ENCODE measurements at places on chromosomes 12 and 14.

DNA sequence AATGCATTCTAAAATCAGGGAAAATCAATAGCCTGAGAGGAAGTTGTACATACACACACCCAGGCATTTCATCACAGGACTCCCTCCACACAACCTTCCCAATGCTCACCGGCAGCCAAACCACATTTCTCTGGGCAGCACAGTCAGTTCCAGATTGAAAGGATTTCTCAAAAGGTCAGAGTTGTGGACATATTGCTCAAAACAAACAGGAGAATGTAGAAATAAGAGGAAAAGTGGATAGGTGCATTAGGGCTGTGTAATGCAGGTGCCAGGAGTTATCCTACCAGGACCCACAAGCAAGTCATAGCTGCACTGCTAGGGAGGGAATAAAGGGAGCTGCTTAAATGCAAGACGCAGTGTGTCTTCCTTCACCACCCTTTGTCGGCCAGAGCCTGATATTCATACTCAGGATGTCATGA is 62.9 kb downstream of the GCH1 start:
- no peak for DNase-seq

- DNase-seq = no peak
Measured at GRCh38 chr12:19576506-19577280, 137.4 kb downstream of the AEBP2 start.

- no peak for DNase-seq
Measured at GRCh38 chr12:1117371-1117770, 126.3 kb downstream of the ERC1 start.

DNA sequence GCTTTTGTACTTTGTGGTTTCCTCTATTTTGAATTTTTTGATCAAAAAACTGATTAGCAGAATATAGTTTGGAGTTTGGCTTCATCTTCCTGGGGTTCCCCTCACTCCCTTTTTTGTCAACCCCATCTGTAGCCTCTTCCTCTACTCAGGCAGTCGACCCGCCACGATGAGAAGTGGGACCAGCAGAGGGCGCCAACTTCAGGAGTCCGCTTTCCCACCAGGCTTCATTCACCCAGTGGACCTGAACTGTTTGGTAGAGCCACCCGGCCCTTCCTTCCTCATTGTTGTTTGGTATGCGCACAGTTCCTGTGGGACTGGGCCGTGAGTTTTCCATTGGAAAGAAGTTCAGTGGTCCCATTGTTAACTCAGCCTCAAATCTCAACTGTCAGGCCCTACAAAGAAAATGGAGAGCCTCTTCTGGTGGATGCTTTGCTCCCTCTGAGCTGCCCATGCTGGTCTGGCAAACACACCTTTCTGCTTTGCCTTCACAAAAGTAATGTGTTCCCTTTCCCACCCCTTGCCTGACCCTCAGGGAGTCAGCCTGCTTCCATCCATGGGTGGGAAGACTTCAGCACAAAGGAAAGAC is 21.7 kb downstream of the TMBIM6 start:
- peak; percentile 71 for DNase-seq

GRCh38 chr12:52629281-52630007 is 11.1 kb upstream of the KRT73 start:
- DNase-seq = no peak

DNA sequence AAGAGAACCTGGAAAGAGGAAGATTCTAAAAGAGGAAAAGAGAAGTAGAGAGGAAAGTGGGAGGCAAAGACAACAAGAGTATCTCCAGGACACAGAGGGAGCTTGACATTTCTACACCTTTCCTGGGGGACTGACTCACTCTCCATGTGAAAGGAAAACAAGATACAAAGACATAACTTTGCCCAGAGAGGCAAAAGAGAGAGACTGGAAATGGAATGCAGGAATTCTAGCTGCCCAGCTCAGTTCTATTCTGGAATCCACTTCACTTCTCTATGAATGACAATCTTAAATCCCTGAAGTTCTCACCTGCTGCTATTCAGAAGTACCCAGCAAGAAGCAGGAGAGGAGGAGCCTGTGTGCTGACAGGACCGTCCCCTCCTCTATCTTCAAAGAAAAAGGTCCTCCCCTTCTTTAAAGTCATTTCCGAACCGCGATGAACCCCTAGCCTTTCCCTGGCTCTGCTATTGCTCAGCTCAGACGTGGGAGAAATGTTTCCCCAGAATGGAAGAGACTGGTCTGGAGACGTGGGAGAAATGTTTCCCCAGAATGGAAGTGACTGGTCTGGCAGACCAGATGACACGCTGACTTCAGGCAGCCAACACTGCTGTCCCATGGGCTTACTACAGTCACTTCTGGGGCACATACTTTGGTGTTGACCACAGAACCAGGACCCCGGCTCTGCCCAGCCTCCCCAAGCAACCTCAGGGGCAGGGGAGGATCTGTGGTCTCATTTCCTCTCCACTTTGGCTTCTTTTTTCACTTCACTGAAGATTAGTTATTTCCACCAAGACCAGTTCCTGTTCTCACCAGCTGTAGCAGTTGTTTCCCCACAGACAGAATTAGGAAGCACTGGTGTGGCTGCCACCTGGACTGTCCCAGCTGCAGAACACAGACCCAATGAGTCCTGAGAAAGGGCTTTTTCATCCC is 8.3 kb downstream of the FMNL3 start:
- no peak for DNase-seq

- no peak for DNase-seq
Measured at GRCh38 chr12:26648584-26648983, 184.4 kb downstream of the ITPR2 start.

- no peak for DNase-seq
Measured at GRCh38 chr14:103502877-103503276, 19.8 kb downstream of the CKB start.

- DNase-seq = no peak
Measured at GRCh38 chr12:130537655-130538054, 178.4 kb downstream of the RIMBP2 start.

DNA sequence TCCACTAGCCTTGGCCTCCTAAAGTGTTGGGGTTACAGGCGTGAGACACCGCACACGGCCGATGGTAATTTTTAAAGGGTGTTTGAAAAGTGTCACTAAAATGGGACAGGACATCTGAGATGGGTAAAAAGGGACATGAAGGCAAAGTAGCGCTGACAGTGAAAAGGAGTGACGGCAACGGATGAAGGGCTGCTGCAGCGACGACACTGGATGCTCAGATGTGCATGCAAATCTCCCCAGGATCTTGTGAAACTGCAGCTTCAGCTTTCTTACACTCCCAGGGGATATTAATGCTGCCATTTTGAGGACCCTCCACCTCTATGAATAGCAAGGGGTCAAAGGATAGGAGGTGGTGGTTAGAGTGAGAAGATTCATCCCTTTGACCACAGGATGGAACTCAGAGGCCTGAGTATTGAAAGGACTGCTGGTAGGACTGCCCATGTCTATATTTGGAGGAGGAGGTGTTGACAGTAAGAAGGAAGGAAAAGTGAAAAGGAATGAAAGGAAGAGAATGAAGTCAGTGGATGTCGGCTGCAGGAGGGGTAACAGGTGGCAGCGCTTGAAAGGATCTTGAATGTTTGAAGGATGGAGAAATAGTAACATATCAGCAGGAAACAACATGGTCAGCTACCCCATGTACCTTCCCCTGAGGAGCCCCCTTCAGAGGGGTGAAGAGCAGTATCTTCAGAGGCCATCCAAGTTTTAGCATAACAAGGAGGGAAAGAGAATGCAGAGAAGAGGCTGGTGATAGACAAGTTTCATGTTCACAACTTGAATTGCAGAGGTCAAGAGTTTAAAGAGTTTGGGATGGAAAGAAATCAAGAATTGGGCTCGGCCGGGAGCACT is 37.1 kb downstream of the CLIP1 start:
- DNase-seq = no peak

GRCh38 chr14:97602438-97603117 is 805.4 kb downstream of the VRK1 start:
- DNase-seq = peak; percentile 33

DNA sequence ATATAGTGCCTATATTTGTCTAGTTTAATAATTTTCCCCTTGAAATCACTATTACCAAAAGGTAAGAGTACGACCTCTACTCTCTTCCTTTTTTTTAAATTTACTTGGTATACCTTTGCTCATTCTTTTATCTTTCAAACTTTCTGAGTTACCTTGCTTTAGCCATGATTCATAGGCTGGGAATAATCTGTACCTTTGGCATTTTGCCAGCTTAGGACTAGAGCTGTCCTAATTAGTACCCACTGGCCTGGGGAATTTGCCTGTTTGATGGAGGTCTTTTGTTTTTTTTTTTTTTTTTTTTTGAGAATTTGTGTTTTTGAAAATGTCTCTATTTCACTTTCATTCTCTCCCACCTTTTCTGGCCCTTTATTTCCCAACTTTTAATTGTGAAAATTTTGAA is 8.7 kb upstream of the SLC4A8 start:
- DNase-seq = no peak

All from stimulated activated CD4-positive, alpha-beta T cell treated with anti-CD3 and anti-CD28 coated beads, Interleukin-4, amount 100 ng/mL, for 48 hours (primary cell).